ENCODE measurements at places on chromosomes 3 and 15.

GRCh38 chr15:43969802-43970375 is 143.1 kb downstream of the WDR76 start:
- no peak for DNase-seq

DNA sequence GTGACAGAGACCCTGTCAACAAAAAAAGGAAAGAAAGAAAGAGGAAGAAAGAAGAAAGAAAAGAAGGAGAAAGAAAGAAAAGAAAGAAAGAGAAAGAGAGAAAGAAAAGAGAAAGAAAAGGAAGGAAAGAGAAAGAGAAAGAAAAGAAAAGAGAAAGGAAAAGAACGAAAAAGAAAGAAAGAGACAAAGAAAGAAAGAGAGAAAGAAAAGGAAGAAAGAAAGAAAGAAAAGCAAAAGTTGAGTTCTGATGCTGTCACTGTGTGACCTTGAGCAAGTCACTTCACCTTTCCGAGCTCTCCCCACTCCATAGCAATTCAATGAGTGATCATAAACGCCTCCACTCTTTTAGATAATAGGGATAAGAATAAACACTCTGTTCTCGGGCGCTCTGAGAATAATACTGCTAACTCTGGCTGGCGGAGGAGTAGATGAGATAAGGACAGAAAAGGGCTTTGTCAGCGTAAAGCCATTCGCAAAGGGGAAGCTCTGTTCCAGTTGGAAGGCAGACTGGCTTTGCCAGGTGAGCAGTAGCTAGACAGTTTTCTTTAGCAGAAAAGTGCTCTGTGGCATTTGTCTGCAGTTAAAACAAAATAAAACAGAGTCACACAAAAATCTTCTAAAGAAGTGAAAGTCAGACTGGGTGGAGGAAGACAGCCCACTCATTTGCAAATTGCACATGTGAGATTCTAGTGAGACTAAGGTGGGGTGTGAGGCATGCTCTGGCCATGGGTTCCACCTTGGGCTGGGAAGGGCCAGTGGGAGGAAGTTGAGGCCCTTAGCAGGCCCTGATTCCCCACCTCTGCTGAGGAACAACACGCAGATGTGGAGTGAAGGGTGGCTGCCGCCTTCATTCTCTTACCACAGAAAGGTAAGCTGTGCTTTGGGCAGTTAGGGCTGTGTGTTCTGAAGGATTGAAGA is 9.6 kb upstream of the FLNB start:
- DNase-seq, result no peak

GRCh38 chr15:50883903-50884302 is 24.6 kb upstream of the AP4E1 start:
- DNase-seq, result no peak

DNA sequence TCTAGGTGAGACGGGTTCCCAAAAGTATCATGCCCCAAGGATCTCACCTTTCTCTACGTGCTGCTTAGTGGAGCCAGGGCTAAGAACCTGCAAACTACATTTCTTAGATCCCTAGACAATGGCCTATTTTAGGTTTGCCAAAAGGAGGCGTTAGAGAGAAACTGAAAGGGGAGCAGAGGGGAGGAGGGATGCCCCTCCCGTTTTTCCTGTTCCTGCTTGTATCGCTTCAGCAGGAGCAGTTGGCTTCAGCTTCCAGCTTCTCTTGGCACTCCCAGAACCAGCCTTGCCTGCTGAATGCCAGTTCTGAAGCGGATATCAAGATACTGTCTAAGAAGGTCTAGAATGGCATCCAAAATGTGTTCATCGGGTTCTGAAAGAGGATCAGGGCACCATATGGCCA is 58.4 kb upstream of the ABHD17C start:
- DNase-seq, result no peak

DNA sequence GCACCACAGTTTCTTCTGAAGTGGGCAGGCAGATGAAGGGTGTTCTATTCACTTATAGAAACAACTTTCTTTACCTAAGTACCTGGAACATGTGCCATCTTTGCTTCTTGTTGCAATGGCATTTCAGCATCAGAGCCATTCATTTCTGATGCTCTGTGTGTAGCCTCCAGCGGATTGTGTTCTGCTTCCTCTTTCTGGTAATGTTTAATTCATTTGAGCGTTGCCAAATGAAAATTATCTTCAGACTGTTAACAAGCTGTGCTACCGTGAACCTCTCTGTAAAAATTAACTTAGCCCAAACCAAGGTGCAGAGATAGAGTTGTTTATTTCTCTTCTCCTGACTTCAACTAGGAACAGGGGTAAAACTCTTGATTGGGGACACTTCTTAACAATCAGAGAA is 302.0 kb downstream of the EDEM1 start:
- no peak for DNase-seq

GRCh38 chr15:86863226-86863915 is 783.7 kb downstream of the AGBL1 start:
- DNase-seq, result no peak

DNA sequence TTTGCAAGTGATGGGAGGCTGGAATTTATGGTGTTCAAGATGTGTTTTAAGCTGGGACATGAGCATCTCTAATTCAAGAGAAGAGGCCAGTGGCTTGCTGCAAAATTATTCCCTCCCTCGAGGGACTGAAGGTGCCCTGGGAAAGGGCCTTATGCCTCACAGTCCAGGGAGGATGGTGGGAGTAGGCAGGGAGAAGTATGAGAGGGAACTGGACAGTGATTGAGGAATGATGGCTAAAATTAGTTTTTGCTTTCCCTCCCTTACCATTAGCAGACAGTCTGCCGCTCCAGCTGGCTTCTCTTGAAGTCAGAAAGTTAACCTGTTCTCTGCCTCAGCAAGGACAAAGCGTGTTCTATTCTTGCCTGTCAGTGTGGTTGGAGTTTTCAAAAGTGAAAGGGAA is 139.8 kb upstream of the SEMA6D start:
- DNase-seq, result no peak

DNA sequence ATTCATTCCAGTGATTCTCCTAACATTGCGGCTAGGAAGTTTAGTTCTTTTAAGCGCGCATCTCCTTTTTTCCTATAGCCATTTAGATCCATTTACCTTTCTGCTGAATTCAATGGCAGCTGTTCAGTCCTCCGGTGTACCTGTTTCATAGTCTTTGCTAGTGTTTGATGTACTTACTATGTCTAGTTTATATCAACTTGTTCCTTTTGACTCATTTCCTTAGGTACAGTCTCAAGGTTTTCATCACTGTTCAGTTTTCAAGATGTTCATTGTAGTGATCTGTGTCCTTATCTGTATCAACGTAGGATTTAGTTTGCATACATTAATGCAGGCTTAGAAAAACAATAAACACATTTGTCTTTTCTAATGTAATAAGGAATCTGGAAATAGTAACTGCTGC is 59.0 kb upstream of the MBNL1 start:
- DNase-seq, result no peak

GRCh38 chr3:10974746-10975375 is 17.7 kb upstream of the SLC6A1 start:
- DNase-seq, result no peak

DNA sequence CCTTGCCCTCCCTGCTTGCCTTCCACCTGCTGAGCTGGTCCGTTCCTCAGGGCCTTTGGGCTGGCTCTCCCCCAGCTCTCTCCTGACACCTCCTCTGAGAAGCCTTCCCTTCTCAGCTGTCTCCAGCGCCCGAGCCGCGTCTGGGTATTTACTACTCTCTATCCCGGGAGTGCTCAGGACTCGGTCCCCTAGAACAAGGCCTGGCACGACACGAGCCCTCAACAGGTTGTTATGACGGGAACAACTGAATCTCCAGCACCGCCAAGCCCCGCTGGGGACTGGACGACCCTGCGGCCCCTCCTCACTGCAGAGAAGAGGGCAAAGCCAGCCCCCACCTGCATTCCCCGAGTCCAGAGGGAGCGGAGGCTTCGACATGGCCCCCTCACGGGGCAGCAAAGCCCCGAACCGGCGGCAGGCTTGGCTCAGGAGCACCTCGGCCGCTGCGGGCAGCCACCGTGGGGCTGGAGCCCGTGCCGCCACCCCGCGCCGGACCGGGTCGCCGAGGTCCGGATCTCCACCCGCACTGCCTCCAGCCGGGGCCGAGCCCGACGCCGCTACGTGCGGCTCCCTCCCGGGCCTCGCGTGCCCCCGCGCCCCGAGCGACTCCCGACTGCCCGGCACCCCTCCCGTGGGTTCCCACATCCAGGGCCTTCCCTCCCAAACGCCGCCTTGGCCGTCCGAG is 792 bp downstream of the TPRA1 start:
- no peak for DNase-seq

- DNase-seq, result peak; percentile 36
Measured at GRCh38 chr3:187616307-187616972, 53.8 kb downstream of the SST start.

DNA sequence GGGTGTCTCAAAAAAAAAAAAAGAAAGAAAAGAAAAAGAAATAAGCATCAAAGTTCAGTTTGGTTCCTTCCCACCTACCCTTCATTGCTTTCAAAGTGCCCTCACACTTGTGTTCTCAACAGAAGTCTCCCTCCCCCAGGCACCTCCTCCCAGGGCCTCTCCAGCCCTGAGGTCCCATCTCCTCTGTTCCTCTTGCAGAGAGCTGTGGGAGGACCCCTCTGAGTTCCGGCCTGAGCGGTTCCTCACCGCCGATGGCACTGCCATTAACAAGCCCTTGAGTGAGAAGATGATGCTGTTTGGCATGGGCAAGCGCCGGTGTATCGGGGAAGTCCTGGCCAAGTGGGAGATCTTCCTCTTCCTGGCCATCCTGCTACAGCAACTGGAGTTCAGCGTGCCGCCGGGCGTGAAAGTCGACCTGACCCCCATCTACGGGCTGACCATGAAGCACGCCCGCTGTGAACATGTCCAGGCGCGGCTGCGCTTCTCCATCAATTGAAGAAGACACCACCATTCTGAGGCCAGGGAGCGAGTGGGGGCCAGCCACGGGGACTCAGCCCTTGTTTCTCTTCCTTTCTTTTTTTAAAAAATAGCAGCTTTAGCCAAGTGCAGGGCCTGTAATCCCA is 6.1 kb downstream of the CYP1A2 start:
- no peak for DNase-seq

DNA sequence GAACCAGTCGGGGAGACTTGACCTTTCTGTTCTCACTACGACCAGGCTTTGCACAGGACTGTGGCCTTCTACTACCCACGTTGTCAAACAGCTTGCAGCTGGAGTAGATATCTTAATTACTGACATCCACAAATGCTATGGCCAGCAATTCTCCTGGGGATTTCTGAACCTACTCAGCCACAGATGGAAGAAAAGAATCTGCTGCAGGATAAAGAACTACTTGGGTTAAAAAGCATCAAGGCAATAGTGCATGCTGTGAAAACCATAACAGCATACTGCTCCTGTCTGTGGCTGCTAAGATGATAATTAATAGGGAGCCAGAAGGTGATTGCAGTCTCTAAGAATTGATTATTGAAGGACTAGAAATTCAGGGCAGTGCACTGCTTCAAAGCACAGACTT is 859.2 kb upstream of the SEMA6D start:
- no peak for DNase-seq

- DNase-seq, result no peak
Measured at GRCh38 chr15:69719527-69720240, 267.1 kb downstream of the RPLP1 start.

GRCh38 chr3:6528951-6529350 is 332.0 kb upstream of the GRM7 start:
- no peak for DNase-seq

DNA sequence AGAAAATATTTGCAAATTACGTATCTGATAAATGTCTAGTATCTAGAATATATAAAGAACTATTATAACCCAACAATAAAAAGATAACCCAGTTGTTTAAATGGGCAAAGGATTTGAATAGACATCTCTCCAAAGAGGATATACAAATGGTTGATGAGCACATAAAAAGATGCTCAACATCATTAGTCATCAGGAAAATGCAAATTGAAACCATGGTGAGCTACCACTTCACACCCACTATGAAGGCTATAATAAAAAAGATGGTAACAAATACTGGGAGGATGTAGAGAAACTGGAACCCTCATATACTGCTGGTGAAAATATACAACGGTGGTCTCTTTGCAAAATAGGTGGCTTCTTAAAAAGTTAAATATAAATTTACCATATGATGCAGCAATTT is 28.0 kb downstream of the RAD51 start:
- no peak for DNase-seq

GRCh38 chr3:174598885-174599439 is 260.2 kb upstream of the NAALADL2 start:
- DNase-seq, result no peak

GRCh38 chr3:152241142-152242017 is 27.3 kb upstream of the MBNL1 start:
- DNase-seq, result no peak

DNA sequence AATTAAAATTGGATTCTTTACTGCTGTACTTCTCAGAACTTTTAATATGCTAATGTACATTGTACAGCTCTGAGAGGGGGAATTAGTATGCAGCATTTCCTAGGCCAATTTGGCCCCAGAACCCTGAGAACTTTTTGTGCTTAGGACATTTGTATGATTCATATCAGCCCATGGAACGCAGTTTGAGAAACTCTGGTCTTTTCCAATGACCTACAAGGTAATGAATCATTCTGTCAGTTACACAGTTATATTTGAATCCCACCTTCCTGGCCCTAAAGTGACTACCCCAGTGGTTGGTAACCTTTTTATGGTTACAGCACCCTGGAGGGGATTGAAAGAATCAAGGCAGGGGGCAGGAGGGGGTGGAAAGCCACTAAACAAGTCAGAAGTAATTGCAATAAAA is 25.6 kb upstream of the KBTBD12 start:
- DNase-seq, result no peak

GRCh38 chr3:152609891-152610290 is 225.0 kb upstream of the P2RY1 start:
- DNase-seq, result no peak

DNA sequence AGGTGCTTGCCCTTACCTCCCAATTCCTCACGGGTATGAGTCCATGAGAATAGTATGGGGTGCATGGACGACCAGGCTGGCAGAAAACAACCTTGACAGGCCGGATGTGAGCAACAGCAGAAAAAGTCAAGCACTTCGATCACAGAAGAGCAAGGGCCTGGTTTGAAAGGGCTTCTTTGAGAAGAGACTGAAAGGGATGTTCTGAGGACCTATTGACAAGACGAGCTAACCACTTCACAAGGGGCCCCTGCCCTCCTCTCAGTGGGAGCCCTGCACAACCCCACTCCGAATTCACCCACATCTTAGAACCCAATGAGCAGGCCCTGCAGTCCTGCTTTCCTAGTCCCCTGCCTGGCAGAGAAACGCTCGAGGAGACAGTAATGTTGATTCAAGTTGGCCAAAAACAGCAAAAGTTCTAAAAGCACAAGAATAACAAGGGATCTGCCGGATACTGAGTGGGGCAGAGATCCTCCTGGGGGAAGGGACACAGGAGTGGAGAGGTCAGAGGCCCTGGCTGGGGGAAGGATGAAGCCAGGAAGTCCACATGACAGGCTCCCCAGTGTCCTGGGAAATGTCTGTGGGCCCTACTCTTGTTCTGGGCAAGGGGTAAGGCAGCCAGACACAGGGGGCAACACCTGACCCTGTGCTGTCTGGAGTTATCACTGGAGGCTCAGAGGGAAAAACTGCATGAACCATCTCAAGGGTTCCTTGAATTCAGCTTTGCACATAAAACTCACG is 14.8 kb upstream of the CX3CR1 start:
- no peak for DNase-seq

All from neuronal stem cell (in vitro differentiated cells).